EH (cell line): ENCODE measurements at places on chromosomes 7 and 10.

GRCh38 chr10:130834170-130834569 is 477.4 kb downstream of the TCERG1L start:
- no peak for DNase-seq

GRCh38 chr7:31860925-31861324 is 173.9 kb downstream of the PPP1R17 start:
- peak; percentile 22 for DNase-seq

DNA sequence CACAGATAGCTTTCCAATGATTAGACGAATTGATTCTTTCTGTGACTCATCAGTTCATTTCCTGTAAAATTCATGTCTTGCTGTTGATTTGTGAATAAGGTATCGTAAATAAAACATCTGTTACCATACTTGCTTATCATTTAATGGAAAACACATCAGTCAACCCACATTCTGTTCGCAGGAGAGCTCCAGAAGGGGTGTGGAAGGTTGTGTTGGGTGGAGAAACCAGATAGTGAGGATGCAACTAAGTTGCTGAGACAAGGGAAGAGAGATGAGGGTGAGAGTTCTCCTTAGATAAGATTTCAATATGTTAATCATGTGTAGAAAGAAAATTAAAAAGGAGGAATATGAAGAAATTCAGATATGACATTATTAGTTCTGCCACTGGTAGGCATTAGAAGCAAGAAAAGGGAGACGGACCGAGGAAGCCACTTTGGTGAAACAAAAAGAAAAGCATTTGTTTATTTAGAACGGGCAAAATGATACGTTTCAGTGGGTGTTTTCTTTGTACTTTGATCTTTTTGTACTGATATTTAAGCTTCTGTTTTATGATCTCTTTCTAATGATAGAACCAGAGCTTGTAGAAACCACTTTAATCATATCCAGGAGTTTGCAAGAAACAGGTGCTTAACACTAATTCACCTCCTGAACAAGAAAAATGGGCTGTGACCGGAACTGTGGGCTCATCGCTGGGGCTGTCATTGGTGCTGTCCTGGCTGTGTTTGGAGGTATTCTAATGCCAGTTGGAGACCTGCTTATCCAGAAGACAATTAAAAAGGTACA is 7.8 kb downstream of the CD36 start:
- no peak for DNase-seq

DNA sequence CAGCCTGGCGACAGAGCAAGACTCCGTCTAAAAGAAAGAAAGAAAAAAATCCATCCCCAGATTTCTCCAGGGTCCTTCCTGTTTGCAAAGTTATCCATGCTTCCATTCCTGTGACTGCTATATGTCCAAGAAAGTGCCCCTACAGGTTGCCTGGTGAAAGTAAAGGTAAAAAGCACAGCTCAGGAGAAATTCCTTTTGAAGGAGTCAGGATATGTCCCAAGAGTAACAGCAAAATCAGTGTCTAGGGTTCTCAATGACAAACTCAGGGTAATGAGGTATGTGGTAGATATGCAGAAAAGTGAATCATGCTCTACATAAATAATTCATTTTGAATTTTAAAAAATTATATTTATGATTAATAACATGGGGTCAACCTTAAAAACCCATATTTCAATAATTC is 91.5 kb downstream of the CTTNBP2 start:
- no peak for DNase-seq

DNA sequence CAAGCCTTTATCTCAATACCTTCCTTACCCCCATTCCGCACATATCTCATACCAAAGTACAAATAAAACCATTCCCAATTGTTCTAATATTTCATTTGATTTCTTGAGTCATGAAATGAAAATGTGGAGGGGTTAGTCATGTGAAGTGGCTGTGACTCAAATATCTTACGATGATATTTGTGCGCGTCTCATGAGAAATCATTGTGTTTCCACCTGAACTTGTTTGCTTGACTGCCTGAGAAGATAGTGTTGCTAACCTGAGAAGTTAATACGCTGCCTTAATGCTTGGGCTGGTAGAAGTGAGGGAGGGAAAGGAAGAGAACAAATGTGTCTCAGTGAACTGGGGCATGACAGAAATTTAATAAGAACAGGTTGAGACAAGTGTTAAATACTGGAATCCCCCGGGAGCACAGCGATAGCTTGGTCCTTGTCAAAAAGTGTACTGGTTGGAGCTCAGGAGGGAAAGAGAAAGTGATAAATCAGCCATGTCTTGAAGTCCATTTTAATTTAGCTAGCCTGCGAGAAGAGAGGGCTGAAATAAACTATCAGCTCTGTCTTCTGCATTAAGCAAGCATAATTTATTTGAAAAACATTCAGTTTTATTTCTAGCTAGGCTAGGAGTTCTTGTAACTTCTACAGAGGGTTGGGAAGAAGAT is 7.2 kb upstream of the EPHA1 start:
- no peak for DNase-seq

- DNase-seq, result no peak
Observed at GRCh38 chr7:99772565-99772964, 11.4 kb downstream of the CYP3A4 start.

DNA sequence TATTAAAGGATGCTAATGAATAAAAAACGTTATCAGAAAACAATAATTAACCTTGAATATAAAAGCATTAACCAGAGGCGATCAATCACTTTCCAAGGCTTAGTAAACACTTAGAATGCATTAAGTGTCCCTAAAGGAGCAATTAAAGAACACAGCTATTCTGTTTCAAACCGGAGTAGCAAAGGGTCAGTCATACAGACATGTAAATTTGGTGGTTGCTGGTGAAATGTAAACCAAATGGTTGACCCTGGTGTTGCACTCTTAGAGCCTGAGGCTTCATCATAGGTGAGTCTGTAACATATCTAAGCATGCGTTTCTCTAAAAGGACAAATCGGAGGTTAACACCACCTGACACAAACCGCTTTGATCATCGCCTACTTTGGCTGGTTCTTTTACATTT is 1280.1 kb downstream of the TYW1 start:
- DNase-seq, result no peak

- no peak for DNase-seq
Observed at GRCh38 chr10:90286941-90287340, 570.9 kb downstream of the HTR7 start.

DNA sequence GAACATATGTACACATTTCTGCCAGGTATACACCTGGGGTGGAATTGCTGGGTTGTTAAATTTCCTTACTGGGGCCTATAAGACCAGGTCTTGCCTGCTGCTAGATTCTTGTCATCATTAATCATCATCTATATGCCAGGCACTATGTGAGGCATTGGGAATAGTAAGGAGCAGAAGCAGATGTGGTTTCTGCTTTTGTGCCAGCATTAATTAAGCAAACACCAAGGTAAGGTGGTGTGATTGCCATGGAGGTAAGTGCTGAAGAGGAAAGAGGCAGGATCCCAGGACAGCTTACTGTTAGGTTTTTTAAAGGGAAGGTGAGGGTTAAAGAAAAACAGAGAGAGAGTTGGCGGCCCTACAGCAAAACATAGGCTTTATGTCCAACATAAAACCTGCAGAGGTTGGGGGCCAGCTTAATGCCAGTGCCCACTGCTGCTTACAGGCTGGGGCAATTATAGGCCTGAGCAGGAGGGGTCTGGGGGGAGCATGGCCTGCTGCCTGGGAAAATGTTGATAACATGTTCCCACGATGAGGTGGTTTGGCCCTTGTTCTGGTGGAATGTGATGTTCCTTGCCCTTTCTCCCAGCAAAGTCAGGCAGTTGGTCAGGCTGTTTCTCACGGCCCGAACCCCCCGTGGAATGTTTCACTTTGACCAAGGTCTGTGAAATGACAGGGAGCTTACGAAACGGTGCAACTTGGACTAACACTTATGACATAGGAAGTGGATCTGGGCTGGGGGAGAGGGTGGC is 93.9 kb downstream of the RBM20 start:
- peak; percentile 71 for DNase-seq

- DNase-seq, result no peak
Observed at GRCh38 chr7:122515404-122515803, 183.5 kb downstream of the RNF133 start.

GRCh38 chr10:124198125-124198501 is 104.7 kb upstream of the CHST15 start:
- no peak for DNase-seq

DNA sequence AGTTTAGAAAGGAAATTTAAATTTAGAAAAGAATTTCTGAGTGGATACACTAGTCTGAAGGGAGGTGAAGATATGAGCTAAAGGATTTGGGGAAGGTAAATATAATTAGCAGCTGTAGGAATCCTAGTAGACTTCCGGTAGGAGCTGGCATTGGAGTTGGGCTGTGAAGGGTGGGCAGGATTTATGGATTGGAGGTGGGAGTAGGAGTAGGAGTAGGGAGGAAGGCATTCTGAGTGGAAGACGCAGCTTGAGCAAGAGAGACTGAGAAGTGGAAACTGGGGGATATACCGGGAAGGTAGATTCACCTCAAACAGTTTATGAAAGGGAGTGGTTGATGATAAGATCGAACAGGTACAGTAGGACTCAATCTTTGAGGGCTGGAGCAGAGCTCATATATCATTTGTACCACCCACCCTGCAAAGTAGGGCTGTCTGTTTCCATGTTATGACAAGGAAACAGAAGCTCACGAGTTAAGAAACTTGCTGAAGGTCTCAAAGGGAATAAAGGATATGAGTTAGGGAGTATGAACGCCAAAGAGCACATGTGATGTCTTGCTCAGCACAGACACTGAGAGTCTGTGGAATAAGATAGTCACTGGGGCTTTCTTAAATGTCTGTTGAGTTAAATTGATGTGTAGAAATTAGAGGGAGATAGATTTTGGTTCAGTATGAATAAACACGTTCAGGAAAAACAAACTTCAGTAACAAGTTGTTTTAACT is 81.6 kb downstream of the RPS24 start:
- DNase-seq, result no peak

- no peak for DNase-seq
Observed at GRCh38 chr10:63783882-63784281, 262.7 kb downstream of the REEP3 start.

GRCh38 chr7:74093671-74094223 is 10.1 kb downstream of the LIMK1 start:
- no peak for DNase-seq

DNA sequence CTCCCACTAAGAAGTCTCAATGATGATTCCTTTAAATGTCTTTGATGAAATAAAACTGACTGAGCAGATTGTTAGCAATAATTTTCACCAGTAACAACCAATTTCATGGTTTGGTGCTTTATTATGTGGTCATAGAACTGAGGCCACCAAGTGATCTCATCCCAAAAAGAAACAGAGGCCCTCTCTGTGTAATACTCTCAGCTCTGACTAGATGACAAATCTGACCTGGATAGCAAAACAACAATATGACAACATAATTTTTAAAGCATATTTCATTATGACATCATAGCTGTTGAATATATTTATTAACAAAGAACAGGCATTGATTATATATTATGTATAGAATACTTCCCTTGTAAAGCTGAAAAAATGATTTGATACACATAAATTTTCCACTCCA is 5.9 kb downstream of the SEMA3E start:
- DNase-seq, result no peak

DNA sequence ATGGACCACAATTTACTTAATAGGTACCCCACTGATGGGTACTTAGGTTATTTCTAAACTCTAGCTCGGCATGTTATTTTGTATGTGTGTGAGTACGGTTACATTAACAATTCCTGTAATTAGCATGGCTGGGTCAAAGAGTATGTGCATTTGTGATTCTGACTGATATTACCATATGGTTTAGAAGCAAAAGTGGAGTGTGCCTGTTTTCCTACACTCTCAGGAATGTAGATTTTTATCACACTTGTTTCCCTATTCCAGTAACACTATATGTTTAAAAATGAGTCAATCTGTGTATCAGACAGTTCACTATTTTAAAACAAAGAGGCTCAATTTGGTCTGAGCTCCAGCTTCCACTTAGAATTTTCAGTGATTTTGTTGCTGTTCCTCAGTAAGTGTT is 44.6 kb upstream of the GSDME start:
- peak; percentile 53 for DNase-seq

DNA sequence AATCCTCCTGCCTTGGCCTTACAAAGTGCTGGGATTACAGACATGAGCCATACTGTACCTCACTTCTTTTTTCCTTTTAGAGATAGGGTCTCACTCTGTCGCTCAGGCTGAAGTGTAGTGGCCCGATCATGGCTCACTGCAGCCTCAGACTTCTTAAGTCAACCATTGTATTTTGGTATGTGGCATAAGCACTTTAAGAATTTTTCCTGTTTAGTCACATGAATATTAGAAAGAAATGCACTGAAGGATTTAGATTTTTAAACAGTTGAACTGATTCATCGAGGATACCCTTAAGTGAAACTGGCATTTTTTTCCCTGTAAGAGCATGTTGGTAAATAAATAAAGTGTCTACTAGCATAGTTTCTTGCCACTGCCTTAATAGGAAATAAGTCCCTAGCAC is 319.3 kb upstream of the CACNA2D1 start:
- DNase-seq, result peak; percentile 13

- peak; percentile 44 for DNase-seq
Observed at GRCh38 chr10:93751832-93752231, 5.9 kb upstream of the LGI1 start.

DNA sequence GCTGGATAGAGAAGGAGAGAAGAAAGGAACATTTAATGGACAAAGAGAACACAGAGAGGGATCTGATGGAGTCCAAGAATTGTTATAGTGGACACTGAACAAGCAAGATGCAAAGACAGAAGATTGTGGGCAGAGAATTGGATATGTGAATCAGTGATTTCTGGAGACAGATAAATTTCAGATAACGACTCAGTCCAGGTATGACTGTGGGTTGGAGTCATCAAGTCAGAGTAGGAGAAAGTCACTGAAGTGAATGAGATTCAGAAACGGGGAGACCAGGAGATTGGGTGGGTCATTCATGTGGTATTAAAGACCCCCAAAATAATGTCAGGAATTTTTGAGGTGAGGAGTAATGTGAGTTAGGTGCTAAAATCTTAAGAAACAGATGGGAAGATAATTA is 23.0 kb downstream of the ASB4 start:
- no peak for DNase-seq

DNA sequence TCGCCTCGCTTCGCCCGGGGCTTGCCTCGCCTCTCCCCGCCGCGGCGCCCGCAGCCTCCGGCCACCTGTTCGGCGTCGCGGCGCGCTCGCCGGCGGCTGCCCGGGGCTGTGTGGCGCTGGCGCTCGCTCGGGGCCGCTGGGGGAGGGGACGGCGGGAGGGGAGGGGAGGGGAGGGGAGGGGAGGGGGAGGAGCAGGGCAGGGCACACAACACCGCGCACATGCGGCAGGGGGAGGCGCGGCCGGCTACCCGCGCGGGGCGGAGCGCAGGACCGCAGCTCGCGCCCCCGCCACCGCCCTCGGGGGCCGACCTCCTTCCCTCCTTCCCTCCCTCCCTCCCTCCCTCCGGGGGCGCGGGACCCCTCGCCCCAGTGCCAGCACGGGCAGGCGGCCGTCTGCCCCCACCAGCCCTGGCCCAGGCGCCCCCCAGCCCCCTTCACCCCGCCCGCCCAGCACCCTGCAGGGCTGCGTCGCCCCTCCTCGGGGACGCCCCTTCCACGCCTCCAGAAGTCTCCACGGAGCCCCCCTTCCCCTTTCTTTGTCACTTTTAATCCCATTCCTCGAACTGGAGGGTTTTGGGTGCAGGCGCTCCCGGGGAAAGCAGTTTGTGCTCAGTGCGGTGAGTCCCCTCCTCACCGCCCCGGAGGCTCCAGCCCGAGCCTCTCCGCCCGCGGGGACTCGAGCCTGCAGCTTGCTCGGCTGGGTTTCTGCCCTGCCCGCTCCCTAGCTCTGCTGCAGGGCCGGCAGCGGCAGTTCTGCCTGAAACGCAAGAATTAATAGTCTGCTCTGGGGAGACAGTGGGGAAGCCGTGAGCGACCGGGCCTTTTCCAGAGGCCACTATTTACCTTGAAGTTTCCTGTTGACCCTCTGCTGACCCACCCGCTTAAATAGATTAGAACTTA is at the start of gene PARD3:
PARD3 (minus strand) TSS at position 112 of the 900 bp plus-strand sequence. CDS start 301 bp downstream, outside the sequence.
- peak; percentile 58 for DNase-seq
